ENCODE measurements at places on chromosomes 6 and 20.

GRCh38 chr6:125868678-125869395 lies 78.1 kb downstream of the NCOA7 start:
- DNase-seq, result peak; percentile 4

DNA sequence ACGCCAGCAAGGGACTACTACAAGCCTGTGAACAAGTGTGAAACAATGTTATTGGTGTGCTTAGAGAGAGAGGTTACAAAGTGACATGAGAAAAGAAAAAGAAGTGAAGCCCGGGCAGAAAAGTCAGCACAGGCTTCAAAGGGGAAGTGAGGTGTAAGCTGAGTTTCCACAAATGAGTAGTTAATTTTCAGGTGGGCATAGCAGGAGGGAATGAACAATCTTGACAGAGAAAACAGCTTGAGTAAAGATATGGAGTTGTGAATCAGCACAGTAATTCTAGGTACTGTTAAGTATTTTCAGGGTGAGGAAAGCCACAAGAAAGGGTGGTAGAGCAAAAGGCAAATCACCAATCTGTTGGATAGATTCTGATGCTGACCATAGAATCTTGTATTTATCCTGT lies 4.3 kb downstream of the KCNQ5 start:
- no peak for DNase-seq

DNA sequence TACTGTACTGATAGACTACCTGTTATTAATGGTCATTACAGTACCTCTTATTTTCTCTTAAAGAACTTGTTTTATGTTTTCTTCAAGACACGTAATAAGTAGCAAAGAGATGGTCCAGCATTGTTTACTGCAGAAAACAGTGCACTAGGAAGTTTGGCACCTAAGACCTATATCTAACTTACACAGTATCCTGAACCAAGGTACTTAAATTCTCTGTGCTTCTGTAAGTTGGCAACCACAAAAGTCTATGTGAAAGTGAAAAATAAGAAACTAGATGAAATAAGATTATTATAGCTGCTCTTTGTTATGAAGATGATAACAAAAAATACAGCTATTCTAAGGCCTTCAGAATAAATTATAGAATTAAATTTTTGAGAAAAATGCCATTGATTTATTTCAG lies 411.7 kb upstream of the SOX4 start:
- no peak for DNase-seq

DNA sequence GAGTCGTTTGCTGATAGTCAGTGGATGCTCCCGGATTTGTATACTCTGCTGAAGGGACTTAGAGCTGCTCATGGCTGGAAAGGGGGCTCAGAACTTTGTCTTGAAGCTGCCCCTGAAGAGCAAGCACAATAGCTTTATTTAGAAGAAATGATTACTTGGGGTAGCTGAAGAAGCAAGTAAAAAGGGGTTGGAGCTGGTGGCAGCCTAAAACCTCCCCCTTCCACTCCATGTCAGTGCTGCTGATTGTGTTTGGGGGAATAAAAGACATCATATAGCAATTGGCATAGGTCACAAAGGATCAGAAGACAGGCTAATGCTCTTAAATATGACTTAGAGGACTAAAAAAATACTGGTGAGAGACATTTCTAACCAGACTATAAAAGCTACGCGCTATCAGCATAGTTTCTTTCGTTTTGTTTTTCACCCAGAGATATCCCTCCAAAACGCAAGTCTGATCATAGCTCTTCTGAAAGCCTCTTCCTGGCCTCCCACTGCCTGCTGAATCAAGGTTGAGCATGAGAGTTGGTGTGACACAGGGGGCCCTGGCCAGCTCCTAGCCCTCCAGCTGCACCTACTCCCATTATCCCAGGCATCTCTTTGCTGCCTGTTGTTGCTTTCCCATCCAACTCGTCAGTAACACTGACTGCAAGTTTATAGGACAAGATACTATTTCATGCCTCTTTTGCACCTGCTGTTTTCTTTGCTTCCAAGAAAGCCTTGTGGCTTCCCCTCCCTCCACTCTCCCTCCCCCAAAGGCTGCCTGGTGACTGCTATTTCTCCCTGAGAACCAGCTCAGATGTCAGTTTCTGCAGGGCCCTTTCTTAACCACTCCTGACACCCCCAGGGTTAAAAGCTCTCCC lies 33.9 kb upstream of the SGK1 start:
- DNase-seq, result no peak

DNA sequence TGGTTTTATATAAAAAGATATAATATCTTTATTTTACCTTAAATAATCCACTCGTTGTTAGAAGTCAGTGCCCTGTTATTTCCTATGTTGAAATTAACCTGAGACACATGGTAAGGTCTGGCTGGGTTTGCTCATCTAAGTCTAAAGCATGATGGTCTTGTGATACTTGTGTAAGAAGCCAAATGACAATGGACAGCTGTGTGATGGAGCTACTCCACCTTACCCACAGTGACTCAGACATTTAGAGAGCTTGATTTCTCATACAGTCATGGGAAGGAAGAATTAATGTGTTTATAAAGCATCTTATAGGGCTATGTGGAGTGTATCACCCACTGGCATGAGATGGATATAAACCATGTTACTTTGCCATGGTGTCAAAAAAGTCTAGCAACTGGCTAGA lies 11.7 kb downstream of the CTCFL start:
- DNase-seq, result peak; percentile 53

DNA sequence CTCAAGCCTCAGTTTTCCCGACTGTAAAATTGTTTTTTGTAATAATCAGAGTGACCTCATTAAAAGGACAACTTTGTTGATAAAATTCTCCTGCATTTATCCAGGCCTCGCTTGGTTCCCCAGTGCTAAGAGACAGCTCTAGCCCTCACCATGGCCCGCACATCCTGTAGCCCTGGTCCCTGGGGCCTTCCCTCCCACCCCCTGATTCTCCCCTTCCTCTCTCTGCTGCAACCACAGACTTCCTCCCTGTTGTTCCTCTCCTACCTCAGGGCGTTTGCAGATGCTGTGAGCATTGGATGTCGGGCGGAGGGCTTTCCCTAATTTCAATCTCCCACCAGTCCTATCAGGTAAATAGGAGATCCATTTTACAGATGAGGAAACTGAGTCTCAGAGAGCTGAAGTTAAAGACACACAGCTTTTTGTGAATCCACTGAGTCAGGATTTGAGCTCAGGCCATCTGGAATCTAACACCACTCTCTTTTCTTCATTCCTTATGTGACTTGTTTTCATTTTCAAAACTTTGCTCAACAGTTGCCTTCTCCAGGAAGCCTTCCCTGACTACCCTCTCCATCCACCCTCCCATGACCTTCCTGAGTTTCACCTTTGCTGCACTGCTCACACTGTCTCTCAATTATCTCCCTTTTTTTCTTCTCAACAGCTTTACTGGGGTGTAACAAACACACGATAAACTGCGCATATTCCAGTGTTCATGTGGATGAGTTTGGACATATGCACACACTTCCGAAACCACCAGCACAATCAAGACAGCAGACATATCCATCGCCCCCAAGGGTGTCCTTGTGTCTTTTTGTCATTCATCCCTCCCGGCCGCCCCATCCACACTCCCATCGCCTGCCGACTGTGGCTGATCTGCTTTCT lies 107.1 kb downstream of the CEBPB start:
- no peak for DNase-seq

- DNase-seq, result no peak
These were observed 27.3 kb downstream of the JPH2 start for GRCh38 chr20:44159711-44160110.

- peak; percentile 37 for DNase-seq
These were observed 39.8 kb downstream of the SRSF3 start for GRCh38 chr6:36633915-36634314.

DNA sequence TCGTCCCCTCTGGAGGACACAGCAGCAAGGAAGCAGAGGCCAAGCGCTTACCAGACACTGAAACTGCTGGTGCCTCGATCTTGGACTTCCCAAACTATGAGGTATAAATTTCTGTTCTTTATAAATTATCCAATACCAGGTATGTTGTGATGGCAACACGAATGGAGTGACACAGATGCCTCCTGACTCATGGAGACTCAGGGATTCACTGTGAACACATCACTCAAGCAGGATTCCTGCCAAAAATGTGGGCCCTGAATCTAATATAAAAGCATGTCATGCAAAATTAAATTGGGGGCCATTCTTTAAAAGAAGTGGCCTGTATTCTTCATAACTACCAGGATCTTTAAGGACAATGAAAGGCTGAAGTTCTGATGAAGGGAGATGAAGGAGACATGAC lies 52.5 kb upstream of the SLC22A23 start:
- peak; percentile 85 for DNase-seq

Measured in GM23248 (cell line).